ENCODE measurements at places on chromosomes 16 and 17. TPM values are rescaled to one million over a fixed set of nuclear protein-coding genes. Genes with fewer than 3 reads are reported as not detected.

ASPHD1 gene
- total RNA-seq = not detected

TRPV2 gene
- 138 TPM for total RNA-seq

DNA sequence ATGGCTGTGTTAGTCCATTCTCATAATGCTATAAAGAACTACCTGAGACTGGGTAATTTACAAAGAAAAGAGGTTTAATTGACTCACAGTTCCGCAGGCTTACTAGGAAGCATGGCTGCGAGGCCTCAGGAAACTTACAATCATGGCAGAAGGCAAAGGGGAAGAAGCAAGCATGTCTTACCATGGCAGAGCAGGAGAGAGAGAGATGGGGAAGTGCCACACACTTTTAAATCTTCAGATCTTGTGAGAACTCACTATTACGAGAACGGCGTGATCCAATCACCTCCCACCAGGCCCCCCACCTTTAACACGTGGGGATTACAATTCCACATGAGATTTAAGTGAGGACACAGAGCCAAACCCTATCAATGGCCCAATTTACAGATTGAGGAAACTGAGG is 96.5 kb downstream of the SDK2 start:
- DNase-seq = no peak
- H3K4me1 ChIP-seq = peaks cover 11% of the 10 kb centered on the region
- H3K27me3 ChIP-seq = no peaks in the 10 kb centered on the region
- H3K27ac ChIP-seq = no peak overlapping the region
- H3K36me3 ChIP-seq = no peaks in the 10 kb centered on the region

GRCh38 chr17:37064206-37064605 is 115.5 kb downstream of the AATF start:
- no peaks in the 10 kb centered on the region for H3K4me1 ChIP-seq
- no peak for DNase-seq
- H3K27ac ChIP-seq = no peak overlapping the region
- H3K4me3 ChIP-seq = no peak overlapping the region

ZNF785 gene
- total RNA-seq = 10.4 TPM
